ENCODE measurements at places on chromosomes 5 and 9. TPM values are rescaled to one million over a fixed set of nuclear protein-coding genes. Genes with fewer than 3 reads are reported as not detected.

STPG3 gene
- total RNA-seq = not detected

KLHL3 gene
- 2.9 TPM for total RNA-seq

ELAVL2 gene
- not detected for total RNA-seq

RAD50 gene
- total RNA-seq = 21.1 TPM

PCDHGB1 gene
- 0.38 TPM for total RNA-seq

IL7R gene
- total RNA-seq = 13.2 TPM

FAM151B gene
- 3.8 TPM for total RNA-seq

CA9 gene
- total RNA-seq = 0.38 TPM

CEP72 gene
- total RNA-seq = 1.7 TPM

PCAT7 gene
- not detected for total RNA-seq

FAM200C gene
- total RNA-seq = 6.3 TPM

HMCN2 gene
- total RNA-seq = under 0.01 TPM

MEIKIN gene
- not detected for total RNA-seq

ANGPTL2 gene
- total RNA-seq = 5.9 TPM

PHYHD1 gene
- 5.9 TPM for total RNA-seq
